Vagina (tissue), 2 donors: ENCODE measurements at places on chromosomes 4 and X.

- DNase-seq: no peak
These were observed 52.8 kb upstream of the RHOH start for GRCh38 chr4:40143926-40144508.

DNA sequence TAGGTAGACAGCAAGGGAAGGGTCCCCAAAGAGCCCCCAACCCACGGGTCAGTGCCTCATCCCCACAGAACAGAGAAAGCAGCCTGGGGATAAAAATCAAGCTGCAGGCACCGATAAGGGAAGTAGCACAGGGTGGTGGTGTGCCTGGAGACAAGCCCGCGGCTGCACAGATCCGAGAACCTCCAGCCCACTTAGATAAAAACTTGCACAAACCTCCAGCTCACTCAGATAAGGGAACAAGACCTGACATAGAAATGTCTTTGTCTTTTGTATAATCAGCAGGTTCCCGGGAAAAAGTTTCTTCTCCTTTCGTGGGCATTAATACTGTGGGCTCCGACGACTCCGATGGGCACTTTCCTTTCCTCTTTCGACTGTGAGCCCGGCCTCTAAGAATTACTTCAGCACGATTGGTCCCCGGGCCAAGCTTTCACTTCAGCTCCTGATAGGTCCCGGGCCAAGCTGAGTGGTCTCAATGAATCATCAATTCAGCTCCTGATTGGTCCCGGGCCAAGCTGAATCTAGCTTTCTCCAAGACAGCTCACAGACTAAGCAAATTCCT lies 32.4 kb downstream of the PRDX4 start:
- no peak for DNase-seq

GRCh38 chr4:56410247-56411062 lies 23.2 kb upstream of the AASDH start:
- DNase-seq: no peak

DNA sequence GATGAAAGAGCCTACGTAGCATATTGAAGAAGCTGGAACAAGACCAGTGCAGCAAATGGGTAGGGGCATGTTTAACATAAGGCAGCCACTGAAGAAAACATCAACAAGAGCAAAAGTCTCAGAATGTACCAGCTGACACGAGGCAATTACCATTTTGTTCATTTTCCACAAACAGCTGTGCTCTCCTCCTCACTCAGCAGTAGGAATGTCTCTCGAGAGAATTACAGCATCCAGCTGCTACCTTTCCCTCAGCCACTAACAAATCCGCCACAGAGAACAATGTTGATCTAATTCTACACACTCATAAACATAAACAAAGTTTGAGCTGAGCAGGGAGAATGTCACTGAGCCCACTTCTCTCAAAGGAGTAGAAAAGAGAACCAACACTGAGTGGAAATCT lies 68.0 kb downstream of the OPHN1 start:
- DNase-seq: no peak

DNA sequence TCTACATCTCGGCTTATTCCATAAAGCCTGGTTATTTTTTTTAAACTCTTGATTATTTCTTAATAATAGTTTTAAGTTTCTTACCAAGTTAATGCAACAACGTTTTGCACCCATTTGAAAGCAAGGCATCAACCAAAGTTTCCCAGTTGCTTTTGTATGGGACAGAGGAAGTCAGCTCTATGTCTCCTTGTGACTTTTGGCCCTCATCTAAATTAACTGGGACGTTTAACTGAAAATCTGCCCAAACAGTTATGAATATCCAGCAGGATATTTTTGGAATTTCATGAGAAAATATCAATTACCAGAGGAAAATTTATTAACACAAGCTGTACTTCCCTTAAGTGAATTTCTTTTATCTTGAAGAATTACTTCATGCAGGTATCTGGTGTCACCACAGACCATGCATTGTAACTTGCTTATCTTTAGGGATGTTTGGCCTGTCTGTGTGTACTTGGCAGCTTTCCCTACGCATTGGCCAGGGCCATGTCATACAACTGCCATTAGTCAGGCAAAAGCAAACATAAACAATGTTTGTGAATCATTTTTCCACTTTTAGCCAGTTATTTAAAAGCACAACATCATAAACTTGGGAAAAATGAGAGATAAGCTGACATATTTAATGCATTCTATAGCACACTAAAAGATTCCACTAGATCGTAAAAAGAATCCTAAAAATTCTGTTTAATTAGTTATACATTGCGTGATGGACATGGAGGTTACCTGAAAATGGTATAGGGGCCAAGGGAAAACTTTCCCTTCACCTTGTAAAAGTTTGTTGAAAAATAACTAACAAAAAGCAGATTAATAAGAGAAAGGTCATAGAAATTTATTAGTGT lies 101.4 kb upstream of the PDE5A start:
- no peak for DNase-seq

GRCh38 chrX:7272346-7272745 lies 124.4 kb upstream of the PUDP start:
- no peak for DNase-seq

DNA sequence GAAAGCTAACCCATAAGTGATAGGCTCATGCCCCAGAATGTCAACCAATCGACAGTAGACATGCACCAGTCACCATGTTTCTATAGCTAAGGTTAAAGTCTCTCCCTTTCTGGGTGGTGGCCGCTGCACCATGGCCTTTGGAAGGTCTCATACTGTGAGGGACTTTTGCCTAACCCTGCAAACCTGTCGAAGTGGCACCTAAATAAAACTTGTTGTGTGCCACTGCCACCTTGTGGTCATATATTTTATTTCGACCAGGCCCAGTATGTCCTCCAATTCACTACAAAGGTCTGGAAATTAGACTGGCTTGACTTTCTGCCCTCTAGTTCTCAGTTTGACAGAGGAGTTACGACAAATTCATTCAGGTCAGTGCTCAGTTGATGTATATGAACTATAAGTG lies 163.1 kb downstream of the SMARCA1 start:
- DNase-seq: no peak

DNA sequence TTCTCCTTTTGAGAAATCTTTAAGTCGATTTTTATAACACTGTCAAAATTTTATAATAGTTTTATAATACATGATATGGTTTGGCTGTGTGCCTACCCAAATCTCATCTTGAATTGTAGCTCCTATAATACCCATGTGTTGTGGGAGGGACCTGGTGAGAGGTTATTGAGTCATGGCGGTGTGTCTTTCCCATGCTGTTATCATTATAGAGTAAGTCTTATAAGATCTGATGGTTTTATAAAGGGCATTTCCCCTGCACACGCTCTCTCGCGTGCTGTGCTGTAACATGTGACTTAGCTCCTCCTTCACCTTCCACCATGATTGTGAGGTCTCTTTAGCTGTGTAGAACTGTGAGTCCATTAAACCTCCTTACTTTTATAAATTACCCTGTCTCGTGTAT lies 364.0 kb upstream of the SPANXN4 start:
- DNase-seq: no peak

GRCh38 chr4:119870856-119871255 lies 195.8 kb downstream of the MAD2L1 start:
- DNase-seq: no peak

GRCh38 chrX:119758731-119759247 lies 401 bp downstream of the SOWAHD start:
- DNase-seq: no peak

GRCh38 chr4:37948542-37948941 lies 11.7 kb upstream of the PTTG2 start:
- no peak for DNase-seq

- no peak for DNase-seq
These were observed 27.3 kb downstream of the ZNF330 start for GRCh38 chr4:141248029-141248428.

GRCh38 chr4:174320494-174321199 lies 36.9 kb downstream of the CEP44 start:
- no peak for DNase-seq

- DNase-seq: no peak
These were observed 121.9 kb downstream of the CLCN4 start for GRCh38 chrX:10278716-10279115.

DNA sequence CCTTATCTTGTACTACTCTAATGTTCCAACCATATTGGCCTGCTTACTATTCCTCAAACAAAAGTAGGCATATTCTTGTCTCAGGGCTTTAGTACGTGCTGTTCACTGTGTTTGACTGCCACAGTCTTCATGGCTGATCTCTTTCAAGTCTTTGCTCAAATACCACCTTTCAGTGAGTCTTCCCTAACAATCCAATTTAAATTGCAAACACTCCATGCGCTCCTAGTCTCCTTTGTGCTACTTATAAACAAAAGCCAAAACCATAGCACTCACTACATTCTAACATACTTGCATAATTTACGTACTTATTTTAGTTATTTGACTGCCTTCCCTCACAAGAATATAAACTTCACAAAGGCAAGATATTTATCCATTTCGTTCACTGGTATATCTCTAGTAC lies 1.7 kb upstream of the ART3 start:
- no peak for DNase-seq

DNA sequence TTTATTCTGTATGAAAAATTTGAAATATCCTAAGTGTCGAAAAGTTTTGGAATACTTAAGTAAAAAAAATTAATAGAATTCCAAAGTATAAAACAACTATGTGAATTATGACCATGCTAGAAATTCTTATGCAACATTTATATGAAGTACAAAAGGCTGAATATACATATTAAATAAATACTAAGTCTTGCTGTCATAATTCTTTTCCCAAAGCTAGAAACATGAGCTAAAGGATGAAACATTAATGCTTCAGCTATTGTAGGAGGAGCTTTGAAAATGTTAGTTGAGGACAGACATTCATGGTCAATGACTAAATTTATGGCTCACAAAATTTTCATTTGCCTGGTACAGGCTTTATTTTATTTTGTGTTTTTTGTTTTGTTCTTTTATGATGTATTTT lies 207.3 kb downstream of the GABRB1 start:
- no peak for DNase-seq

- DNase-seq: no peak
These were observed 691.5 kb upstream of the HTR2C start for GRCh38 chrX:113892401-113892800.

GRCh38 chr4:15636818-15637217 lies 18.3 kb downstream of the FBXL5 start:
- DNase-seq: no peak

DNA sequence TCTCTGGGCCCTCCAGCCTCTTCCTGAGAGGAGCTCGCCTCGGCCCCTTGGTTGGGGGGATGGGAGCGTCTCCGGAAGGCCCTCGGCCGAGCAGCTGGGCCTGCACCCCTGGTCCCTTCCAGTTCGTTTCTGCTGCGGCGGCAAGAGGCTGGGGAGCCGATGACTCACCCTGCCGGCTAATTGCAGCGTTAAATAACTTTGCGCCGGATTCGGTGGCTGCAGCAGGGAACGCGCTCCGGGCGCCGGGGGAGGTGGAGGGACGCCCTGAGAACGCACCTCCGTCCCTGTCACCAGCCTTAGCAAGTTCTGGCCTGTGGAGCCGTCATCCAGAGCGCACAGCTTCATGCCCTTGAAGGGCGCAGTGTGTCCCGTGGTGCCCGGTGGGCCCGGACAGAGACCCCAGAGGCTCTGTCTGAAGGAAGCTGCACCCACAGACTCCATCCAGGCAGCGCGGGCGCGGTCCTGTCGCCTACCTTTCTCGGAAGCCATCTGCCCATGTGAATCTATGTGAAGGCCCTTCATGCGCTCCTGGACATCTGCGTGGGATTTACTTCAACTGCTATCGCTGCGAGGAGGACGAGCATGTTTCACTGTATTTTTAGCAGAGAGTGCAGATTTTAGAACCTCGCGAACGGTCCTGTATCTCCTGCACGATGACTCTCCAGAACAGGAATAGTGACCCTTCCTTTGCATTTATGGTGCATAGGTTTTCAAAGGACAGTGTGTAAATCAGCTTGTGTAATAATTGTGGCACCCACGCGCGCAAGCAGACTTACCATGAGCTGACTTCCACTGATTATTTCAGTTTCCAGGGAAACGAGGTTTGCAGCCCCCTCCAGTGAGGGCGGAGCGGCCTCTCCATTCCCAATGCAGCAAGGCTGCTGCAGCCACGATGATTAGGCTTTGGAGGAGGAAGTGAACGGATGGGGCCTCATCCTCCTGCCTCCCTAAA lies 1.7 kb upstream of the TMEM271 start:
- no peak for DNase-seq

GRCh38 chrX:25976683-25977310 lies 161.3 kb upstream of the MAGEB18 start:
- no peak for DNase-seq

DNA sequence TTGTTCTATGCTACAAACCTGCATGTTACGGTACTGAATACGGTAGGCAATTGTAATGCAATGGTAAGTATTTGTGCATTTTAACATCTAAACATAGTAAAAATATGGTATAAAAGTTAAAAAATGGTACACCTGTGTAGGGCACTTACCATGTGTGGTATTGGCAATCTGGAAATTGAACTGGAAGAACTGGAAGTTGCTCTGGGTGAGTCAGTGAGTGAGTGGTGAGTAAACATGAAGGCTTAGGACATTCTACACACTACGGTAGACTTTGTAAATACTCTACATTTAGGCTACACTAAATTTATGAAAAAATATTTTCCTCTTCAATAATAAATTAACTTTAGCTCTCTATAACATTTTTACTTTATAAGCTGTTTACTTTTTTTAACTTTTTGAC lies 78.9 kb downstream of the RRAGB start:
- no peak for DNase-seq

DNA sequence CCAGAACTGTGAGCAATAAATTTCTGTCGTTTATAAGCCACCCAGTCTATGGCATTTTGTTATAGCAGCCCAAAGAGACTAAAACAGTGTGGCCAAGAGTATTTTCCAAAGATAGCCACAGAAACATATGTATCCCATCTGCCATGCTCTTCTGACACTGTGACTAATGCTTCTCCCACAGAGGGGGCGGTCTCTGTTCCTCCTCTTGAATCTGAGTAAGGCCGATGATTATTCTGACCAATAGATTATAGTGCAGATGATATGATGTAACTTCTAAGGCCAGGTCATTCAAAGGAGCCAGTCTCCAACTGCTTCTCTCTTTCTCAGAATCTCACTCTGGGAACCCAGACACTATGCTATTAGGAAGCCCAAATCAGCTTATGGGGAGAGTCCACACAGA lies 570.7 kb downstream of the BCOR start:
- DNase-seq: no peak

DNA sequence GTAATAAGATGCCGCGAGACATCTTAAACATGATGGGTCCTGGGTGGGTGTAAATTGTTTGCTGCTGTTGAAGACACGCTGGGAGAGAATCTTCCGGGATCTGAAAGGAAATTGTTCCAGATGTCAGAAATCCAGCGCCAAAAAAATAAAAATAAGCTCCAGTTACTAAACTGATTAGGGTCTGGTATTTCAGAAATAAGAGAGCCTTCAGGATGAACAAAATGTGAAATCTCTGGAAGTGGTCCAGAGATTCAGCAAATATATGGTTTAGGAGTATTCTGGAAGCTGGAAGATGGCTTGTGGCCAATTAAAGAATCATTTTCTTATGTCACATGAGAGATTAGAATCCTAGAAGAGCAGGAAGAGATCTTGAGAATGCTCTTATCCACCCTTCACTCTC lies 75.8 kb upstream of the NHS start:
- no peak for DNase-seq
